ENCODE measurements at places on chromosomes 6 and 20. TPM values are rescaled to one million over a fixed set of nuclear protein-coding genes. Genes with fewer than 3 reads are reported as not detected.
A peak's percentile ranks its signal among the peaks of the same experiment; 100 is the strongest.

GRCh38 chr20:62740286-62741141, 31.9 kb downstream of the NTSR1 start:
- no peak for DNase-seq

- DNase-seq = no peak
Observed at GRCh38 chr6:81844686-81845085, 92.2 kb upstream of the TENT5A start.

- no peak for DNase-seq
Observed at GRCh38 chr6:2641044-2641725, 109.5 kb downstream of the MYLK4 start.

DNA sequence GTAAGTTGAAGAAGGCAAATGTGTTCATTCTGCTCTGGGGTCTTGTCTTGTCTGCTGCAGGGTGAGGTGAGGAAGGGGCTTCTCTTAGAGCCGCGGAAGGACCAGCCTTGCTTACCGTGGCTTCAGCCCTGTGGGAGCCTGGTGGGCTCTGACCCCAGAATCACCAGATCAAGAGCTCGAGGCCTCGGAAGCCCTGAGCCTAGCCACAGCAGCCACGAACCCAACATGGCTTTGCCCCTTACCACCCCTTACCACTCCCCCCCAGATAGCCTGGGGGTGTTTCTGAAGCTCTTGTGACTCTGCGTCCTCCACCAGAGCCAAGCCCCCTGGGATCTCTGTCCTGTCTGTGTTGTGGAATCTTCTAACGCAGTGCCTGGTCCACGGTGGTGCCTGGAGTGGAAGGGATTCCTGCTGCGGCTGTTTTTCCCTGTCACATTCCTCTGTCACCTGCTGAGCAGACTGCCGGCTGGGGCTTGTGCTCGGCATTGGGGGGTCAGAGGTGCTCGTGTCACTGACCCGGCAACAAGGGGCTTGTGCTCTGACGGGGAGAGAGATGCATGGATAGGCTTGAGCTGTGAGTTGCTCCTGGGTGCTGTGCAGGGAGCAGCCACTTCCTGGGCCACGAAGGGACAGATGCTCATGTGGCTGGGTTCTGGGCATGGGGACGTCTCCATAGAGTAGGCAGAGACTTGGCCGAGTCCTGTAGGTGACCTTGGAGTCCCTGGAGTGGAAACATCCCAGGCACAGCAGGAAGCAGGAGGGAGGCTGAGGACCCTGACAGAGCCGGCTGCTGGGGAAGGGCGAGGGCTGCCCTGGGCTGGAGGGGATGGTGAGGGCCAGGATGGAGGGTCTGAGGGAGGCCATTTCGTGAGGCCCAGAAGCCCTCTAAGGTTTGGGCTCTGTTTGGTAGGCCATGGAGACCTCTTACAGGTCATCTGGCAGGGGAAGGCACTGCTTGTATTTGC, 316.0 kb downstream of the QKI start:
- no peak for DNase-seq

DNA sequence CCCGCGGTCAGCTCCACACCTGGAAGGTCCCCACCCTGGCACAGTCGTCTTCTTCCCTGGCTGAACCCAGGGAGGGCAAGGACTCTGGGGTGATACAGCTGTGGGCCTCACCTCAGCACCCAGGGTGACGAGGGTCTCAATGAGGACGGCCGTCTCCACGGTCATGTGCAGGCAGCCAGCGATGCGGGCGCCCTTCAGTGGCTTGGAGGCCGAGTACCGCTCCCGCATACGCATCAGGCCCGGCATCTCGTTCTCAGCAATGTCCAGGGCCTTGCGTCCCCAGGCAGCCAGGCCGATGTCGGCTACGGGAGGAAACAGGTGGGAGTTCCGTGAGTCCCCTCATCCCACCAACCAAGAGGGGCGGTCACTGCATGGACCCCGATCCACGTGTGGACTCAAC, 7.9 kb downstream of the AHCY start:
- DNase-seq = no peak

GRCh38 chr6:7815716-7816115, 89.8 kb downstream of the BMP6 start:
- DNase-seq = no peak

DNA sequence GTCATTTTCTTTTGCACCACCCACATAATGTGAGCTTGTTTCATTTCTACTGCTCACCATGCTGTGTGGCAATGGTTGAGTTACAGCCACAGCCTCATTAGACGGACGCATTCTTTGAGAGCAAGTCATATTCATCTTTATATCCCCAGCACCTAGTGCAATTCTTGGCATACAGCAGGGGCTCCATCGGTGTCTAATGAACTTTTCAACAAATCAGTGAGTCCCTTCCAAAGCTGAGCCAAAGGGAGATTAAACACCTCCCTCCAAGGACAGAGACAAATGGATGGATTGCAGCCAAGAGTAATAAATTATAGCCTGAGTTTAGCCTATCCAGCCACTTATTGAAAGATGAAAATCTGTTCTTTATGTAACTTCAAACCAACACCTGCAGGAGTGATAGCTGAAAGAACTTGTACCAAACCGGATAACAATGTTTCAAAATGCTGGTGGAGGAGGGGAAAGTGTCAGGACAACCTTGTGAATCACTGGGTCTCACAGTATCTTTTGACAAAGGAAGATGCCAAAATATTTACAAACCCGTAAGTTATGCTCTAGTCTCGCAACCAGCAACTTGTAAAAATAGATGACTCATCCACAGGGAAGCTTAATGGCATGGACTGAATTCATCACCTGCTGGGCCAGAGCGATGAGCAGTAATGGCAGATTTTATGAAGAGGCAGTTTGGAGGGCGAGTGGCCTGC, 139.0 kb downstream of the PXDC1 start:
- DNase-seq = no peak

DNA sequence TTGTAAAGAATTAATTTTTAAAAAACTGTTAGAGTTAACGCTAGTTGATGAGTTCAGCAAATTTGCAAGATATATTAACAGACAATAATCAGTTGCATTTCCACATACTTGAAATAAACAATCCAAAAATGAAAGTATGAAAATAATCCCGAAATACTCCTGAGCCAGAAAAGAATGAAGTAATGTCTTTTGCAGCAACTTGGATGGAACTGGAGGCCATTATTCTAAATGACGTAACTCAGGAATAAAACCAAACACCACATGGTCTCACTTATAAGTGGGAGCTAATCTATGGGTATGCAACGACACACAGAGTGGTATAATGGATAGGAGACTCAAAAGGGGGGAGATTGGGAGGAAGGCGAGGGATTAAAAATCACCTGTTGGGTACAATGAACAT, 872.9 kb upstream of the GJE1 start:
- no peak for DNase-seq

GRCh38 chr6:143696664-143697000, 18.9 kb downstream of the PHACTR2 start:
- DNase-seq = no peak

DNA sequence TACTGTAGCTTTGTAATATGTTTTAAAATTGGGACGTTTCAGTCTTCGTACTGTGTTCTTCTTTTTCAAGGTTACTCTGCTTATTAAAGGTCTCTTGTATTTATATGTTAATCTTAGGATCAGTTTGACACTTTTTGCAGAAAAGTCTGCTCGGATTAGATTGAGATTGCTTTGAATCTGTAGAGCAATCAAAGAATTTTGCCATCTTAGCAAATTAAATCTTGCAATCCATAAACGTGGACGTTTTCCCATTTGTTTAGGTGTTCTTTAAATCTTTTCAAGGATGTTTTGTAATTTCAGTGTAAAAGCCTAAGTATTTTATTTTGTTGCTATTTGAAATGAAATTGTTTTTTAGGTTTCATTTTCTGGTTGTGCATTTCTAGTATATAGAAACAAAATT, 78.0 kb upstream of the GTSF1L start:
- DNase-seq = no peak

- no peak for DNase-seq
Observed at GRCh38 chr20:23407781-23408464, 13.4 kb downstream of the NAPB start.

DNA sequence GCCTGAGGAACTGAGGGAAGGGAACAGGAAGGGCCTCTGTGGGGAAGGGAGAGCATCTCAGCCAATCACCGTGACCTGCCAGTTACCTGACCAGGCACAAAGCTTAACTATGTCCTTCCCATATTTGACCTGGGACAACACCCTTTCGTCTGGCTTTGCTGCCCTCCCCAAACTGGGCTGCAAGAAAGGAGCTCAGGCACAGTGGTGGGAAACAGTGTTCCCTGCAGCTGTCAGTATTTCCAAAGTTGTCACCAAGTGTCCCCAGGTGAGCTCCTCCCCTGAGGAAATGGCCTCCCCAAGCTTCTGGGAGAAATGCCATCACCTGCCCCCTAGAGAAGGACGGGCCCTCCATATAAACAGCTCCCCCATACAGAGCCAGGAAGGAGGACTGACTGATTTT, 17.9 kb downstream of the NCR2 start:
- no peak for DNase-seq

DNA sequence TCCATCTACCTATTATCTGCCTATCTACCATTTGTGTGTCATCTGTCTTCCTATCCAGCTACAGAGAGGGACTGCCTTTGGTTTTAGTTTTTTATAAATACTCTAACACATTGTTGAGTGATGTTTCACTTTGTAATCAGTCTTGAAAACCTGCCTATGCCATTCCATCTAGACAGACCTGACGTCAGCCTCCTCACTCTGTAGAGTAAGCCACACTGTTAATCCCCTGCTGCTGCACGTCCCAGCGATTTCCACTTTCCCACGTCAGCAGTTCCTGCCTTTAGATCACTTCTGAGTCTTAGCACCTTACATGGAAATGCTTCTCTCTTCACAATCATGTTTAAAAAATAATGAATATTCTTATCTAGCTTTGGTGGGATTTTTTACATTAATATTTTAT, 54.8 kb downstream of the PLG start:
- DNase-seq = no peak

SHLD1 gene
- total RNA-seq = 6.1 TPM

GRCh38 chr6:33768644-33769120, 20.2 kb downstream of the LEMD2 start:
- DNase-seq = peak; percentile 67

DNA sequence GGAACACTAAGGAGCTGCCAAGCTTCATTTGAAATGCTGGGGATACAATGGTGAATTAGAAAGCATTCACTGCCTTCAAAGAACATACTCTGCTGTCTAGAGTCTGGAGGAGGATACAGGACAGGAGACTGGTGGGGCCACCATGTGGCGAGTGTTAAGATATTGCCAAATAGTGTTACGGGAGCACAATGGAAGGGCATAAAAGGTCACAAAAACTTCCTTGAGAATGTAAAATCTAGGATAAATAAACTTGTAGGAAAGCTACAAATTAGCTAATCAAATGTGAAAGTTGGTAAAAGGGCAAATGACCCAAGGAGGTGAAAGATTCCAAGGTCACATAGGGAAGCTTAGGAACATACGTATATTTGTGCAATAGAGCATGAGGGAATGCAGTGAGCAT, 271.7 kb downstream of the RFPL4B start:
- no peak for DNase-seq

GRCh38 chr6:107786179-107786578, 37.9 kb downstream of the SCML4 start:
- no peak for DNase-seq

LCA5 gene
- 14.3 TPM for total RNA-seq

DNA sequence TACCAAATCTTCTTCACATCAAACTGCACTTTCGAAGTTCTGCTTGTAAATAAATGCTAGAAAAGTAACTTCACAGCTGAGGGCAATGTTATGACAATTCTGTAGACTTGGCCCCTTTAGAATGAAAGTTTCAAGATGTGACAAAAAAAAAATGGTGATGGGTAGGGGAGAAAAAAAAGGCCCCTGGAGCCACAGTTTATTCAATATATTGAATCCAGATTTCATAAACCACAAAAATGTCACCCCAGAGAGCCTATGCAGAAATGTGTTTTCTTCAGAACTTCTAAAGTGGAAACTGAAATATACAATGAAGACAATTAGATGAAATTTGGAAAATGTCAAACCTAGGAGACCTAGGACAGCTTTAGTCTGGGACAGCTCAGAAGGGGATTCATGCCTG, 143.1 kb downstream of the EDN3 start:
- no peak for DNase-seq

DNA sequence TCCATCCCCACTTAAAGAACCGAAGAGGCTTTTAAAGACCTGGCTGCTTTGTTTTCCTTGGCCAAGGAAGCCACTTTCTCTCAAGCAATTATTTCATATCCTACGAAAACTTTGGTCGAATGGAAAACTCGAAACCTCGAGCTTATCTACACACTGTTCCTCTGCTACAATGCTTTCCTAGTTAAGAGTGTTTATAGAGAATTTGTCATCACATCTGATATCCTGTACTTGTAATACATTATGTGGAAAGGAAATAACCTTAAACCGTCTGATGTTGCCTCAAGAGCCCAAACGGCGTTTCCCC, 28.1 kb downstream of the TFAP2B start:
- no peak for DNase-seq

KIF25 gene
- total RNA-seq = 0.41 TPM

- no peak for DNase-seq
Observed at GRCh38 chr6:143559051-143559660, 47.6 kb upstream of the FUCA2 start.

DNA sequence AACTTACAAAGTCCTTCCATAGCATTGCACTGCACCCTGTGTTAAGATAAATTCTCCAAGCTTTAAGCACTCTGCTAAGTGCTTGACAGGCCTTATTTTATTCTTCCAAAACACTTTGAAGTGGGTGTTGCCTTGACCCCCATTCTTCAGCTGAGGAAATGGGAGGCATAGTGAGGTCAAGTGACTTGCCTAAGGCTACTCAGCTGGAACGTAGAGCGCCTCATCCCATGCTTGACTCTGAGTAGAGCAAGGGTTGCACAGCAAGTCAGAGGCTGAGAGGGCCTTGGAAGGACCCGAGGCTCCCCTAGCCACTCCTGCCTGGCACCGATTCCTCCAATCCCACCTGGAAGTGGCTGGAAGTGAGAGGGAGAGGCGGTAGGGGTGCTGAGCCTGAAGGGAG, 19.6 kb upstream of the CSNK2A1 start:
- DNase-seq = no peak

HMGCLL1 gene
- total RNA-seq = 68.9 TPM

DNA sequence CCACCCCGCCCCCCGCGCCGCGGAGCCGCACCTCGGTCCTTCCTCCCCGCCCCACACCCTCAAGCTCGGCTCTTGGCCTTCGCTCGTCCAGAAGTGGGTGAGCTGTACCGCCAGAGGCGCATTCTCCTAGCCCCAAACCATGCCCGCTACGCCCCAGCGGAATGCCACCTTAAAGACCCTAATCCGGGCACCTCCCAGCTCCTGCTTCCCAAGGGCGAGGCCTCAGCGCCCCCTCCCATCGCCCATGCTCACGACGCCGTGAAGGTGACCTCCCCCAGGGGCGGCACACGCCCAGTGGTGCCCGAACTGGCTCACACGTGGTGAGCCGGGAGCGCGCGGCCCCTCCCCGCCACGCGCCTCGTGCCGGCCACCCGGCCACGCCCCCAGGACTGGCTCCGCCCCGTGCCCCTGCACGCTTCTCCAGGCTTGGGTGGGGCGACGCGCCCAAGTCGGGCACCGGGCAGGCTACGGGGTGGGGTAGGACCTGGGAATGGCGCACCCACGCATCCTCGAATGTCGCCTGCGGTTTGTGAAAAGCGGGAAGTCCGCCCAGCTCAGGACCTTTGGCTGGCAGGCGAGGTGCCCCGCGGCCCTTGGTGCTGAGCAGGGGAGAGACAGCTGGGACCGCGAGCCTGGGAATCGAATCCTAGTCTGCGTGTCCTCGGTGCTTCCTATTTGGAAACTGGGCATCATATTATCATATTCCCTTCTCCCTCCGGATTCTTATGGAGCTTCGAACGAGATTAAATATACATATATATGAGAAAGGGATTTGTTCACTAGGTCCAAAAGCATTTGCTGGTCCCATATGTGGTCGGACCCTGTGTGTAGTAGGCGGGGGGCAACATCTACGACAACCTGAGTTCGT, 941 bp upstream of the SOX12 start:
- DNase-seq = peak; percentile 85

GRCh38 chr6:51479296-51479695, 608.1 kb downstream of the PKHD1 start:
- no peak for DNase-seq
